ENCODE measurements at places on chromosomes 5 and 9. TPM values are rescaled to one million over a fixed set of nuclear protein-coding genes. Genes with fewer than 3 reads are reported as not detected.

GRCh38 chr5:97529354-97529985 lies 346.4 kb upstream of the RIOK2 start:
- no peak for DNase-seq

DNA sequence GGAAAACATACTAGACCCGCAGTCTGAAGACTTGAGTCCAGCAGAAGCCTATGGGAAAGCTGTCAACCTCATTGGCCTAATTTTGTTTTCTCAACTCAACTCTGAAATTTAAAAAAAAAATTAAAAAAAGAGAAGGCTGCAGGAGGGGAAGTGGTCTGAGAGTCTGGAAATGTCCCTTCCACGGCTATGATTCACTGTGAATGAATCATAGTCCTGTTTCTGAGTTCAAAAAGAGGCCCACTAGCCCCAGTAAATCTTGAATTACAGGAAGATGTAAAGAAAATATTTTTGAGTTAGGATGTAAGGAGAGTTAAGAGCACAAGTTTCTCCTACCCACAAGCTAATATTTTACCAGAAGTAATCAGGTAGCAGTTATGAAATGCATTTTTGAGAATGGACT lies 565.5 kb upstream of the DMAC1 start:
- DNase-seq = no peak

GRCh38 chr9:38690574-38690973 lies 29.4 kb downstream of the FAM240B start:
- no peak for DNase-seq

DNA sequence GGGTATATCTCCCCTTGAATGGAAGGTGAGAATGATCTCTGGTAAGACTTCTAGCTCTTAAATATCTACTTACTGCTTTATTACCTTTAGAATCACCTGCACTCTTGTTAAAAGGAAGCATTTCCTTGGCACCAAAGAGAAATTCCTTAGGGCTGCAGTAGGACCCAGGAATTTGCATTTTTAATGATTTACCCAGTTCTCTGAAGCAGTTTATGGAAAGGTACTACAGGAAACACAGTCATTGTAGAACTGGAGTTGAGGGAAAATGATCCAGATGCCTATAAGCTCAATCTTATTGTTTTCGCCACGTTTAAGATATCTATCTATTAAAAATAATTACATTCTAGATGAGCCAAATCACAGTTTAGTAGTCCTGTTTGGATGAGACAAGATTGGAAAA lies 9.5 kb upstream of the C9 start:
- no peak for DNase-seq

DNA sequence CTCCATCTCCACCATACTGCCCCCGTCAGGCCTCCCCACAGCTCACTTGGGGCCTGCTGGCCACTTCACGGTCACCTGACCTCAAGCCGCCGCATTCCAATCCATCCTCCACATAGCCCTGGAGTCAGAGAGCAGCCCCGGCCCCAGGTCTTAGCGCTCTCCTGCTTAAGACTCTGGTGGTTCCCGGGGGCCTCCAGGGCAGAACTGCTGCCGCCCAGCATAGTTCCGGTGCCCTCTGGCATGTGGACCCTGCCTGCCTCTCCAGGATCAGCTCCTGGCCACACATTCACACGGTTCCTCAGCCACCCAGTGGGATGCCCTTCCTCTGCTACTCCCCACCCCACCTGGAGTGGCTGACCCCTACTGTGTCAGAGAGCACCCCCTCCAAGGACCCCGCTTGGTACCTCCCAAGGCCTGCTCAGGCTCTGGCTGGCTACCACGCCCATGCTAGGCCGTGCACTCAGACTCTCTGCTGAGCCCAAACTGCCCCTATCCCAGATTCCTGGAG lies 8.7 kb downstream of the PHYKPL start:
- DNase-seq = peak; percentile 22

DNA sequence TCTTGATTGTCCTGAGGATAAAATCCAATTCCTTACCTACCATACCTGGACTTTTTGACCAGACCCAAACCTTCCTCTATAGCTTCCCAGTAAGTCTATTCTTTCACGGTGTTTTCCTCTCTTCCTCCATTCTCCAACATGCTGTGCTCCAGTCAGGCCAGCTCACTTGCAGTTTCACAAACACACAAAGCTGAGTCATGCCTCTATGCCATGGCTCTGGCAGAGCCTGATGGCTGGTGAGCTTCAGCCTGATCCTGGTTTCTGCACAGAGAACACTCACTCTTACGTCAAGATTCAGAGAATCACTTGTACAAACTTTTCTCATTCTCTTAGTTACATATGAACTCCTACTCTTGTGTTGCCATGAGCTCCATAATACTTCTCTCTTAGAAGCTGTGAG lies 27.7 kb upstream of the PAX5 start:
- no peak for DNase-seq

DNA sequence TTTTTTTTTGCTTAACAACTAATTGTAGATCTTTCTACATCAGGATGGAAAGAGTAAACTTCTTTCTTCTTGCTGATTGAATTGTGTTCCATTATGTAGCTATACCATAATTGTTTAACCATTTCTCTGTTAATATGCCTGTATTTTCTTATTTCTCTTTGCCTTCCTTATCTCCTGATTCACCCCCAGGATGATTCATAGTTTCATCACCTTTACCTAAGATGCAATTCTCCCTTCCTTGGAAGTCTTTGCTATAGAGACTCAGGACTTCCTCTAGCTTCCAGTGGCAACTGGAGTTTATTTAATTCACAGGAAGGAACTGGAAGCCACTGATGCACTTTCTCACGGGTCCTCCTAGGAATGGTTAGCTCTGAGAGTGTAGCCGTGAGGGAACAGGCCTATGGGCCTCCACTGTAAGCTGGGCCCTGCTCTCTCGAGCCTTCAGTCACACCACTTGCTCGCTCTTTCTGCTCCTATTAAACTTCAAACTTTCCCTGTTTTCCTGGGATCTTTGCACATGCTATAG lies 83.1 kb downstream of the FGF1 start:
- DNase-seq = no peak

GRCh38 chr5:64742821-64743220 lies 25.7 kb downstream of the SREK1IP1 start:
- no peak for DNase-seq

DNA sequence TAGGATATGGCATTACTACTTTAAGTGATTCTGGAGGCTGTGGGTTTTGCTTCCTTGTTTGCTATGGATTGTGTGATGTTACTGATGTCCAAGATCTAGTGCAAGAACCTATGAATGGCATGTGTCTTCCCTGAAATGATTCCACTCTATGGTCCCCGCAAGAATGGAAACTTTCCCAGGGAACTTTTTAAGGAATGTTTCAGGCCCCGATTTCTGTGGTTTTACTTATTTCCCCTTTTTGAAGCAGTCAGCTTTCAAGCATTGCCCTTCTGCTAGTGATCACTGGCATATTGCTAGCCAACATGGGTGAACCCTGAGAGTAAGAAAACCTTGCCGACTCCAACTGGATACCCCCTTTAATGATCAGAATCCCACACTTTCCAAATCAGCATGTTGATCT lies 26.6 kb upstream of the CD180 start:
- DNase-seq = no peak

DNA sequence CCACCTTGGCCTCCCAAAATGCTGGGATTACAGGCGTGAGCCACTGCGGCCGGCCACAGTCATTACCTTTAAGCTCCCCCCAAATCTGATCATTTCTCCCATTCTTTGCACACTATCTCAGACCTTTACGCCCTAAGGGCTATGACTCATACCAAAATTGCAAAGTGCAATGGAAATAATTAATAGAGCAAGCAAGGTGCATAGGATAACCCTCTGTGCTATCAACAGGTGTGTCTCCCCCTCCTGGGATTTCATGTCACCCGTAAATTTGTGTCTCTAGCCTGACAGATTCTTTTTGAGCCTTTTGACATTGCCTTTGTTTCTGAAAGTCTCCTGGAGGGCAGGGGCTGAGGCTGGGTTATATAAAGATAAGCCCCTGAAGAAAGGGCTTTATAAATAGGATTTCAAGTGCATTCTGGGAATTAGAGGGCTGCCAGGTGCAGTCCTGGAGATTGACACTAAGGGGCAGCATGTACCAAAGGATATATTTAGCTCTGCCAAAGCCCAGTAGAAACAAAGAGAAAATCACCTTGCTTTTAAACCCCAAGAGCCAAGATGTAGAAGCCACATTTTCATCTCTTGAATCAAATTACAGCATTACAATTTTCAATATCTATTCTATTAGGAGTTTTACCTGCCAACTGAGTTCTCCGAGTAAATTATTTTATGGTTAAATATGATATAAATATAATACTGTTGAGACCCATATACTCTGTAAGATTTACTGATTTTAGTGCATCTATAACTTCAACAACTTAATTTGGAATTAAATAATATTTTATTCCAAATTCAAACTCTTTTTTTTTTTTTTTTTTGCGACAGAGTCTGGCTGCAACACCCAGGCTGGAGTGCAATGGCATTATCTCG lies 18.2 kb downstream of the S100Z start:
- DNase-seq = peak; percentile 63

- DNase-seq = no peak
Observed at GRCh38 chr5:62183727-62184126, 122.3 kb upstream of the KIF2A start.

DNA sequence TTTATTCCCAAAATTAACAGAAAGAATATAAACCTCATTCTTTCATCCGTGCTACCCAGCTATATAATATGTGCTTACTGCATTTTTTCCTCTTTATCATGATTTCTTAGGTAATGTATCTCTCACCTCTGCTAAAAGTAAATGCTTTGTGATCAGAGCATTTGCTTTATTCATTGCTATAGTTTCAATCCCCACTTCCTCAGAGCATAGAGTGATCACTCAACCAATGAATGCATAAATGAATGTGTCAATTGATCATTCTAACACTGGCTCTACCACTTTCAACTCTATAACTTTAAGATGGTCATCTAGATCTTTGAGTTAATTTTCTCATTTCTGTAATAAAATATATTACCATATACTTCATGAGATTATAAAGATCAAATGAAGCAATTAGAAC lies 719.2 kb downstream of the CETN3 start:
- DNase-seq = no peak

GRCh38 chr5:509611-510185 lies 14.6 kb downstream of the SLC9A3 start:
- no peak for DNase-seq

- no peak for DNase-seq
Observed at GRCh38 chr5:17305964-17306725, 88.7 kb downstream of the BASP1 start.

DNA sequence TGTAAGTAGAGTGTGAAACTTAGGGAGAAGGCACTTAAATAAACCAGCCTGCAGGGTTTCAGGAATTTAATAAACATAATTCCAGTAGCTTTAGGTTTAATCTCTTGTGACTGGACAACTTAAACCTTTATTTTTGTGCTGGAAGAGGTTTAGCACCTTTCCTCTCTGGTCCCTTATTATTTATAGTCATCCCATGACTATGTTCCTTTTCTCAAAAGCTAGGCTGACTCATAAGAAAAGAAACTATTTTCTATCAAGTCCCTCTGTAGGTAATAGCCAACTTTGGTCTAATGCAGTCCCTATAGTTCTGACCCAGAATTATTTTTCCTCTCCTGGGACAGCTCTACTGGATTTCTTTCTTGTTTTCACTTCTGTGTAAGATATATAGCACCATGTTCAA lies 588.9 kb downstream of the NR2F1-AS1 start:
- DNase-seq = no peak

GRCh38 chr9:107870221-107870620 lies 380.7 kb upstream of the KLF4 start:
- no peak for DNase-seq

- no peak for DNase-seq
Observed at GRCh38 chr5:8577792-8578191, 708.8 kb downstream of the MTRR start.

GRCh38 chr5:143418140-143418866 lies 14.8 kb upstream of the NR3C1 start:
- DNase-seq = no peak

GRCh38 chr5:172648013-172648381 lies 6.9 kb downstream of the NEURL1B start:
- no peak for DNase-seq

DNA sequence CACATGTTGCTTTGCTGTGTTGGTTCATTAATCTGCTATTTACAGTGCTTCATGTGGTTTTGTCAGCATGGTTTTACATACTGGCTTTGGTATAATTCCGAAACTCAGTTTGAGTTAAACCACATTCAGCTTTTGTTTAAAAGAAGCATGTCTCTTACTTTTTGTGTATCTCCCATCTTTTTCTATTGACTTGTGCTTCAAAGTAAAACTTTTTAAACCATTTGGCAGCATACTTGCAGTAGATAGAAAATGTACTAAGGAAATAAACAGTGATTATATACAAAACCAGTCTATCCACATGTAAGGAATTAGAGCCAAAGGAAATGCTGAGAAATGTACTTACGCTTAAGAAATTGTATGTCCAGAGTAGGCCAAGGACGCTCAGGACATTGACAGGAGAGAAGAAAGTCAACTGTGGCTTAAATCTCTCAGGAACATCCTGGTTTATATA lies 286.9 kb downstream of the ARHGEF28 start:
- DNase-seq = no peak

DNA sequence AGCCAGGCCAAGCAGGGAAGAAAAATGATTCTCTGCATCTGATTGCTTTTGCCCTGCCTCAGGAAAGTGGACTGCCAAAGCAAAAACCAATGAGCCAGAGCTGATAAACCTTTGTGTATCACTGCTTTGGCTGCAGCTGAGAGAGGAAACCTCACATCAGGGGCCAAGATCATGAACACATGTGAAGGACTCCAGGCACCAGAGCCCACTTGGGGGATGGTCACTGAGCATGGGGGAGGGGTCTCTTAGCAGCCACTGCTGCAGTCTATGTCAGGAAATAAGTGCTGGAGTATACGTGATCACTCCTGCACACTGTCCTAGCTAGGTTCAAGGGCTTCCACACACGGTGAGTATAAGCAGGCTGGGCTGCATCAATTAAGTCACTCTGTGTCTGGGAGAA lies 229.9 kb downstream of the SPOCK1 start:
- no peak for DNase-seq

GRCh38 chr5:16784843-16785791 lies 151.0 kb downstream of the MYO10 start:
- no peak for DNase-seq

DNA sequence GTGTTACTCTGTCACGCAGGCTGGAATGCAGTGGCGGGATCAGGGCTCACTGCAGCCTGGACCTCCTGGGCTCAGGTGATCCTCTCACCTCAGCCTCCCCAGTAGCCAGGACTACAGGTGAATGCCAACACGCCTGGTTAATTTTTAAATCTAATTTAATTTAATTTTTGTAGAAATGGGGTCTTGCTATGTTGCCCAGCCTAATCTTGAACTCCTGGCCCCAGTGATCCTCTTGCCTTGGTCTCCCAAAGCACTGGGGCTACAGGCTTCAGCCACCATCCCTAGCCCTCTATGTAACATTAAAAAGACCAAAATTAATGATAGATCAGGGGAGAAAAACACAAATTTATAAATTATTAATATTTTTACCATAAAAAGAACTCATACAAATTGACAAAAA lies 11.3 kb upstream of the UBAP2 start:
- DNase-seq = no peak

GRCh38 chr5:175513726-175514125 lies 35.4 kb downstream of the SFXN1 start:
- no peak for DNase-seq

Gene PCDHGA1
- 3.0 TPM for total RNA-seq

Gene SLC6A7
- not detected for total RNA-seq

Gene HK3
- total RNA-seq = 3.7 TPM

Gene LIFR
- total RNA-seq = 61.1 TPM

Gene CYLC2
- total RNA-seq = not detected

Gene MRRF
- total RNA-seq = 41.3 TPM

Gene TMEM232
- 2.9 TPM for total RNA-seq

Gene CD274
- total RNA-seq = 10.9 TPM

Gene GHR
- 11.9 TPM for total RNA-seq

Gene N4BP3
- total RNA-seq = 2.7 TPM

Gene EPB41L4A
- 18.6 TPM for total RNA-seq

Gene GABRA6
- not detected for total RNA-seq

Gene MARCHF11
- total RNA-seq = 10.0 TPM

Gene DHX29
- total RNA-seq = 20.7 TPM

Gene STRBP
- total RNA-seq = 21.3 TPM

Data from left ventricle myocardium superior (tissue), 1 donor.